Dermis blood vessel endothelial cell (primary cell): ENCODE measurements at places on chromosomes 1 and 21. TPM values are rescaled to one million over a fixed set of nuclear protein-coding genes. Genes with fewer than 3 reads are reported as not detected.

TEDDM1 gene
- total RNA-seq = not detected in 2 replicates

CLCA1 gene
- not detected in 2 replicates for total RNA-seq

GPX7 gene
- 7.1 and 24.3 TPM in 2 replicates for total RNA-seq

TTC34 gene
- total RNA-seq = under 0.01 and 0.05 TPM in 2 replicates

MINDY1 gene
- total RNA-seq = 10.0 and 15.0 TPM in 2 replicates

BPNT1 gene
- total RNA-seq = 37.3 and 42.4 TPM in 2 replicates

TRIM45 gene
- 0.84 and 1.7 TPM in 2 replicates for total RNA-seq

LCE2A gene
- total RNA-seq = not detected in 2 replicates

NR1I3 gene
- not detected in 2 replicates for total RNA-seq

JAM2 gene
- total RNA-seq = 1.5 and 3.9 TPM in 2 replicates

MAP1LC3C gene
- total RNA-seq = not detected in 2 replicates

AVPR1B gene
- 0.05 TPM in 1 of 2 replicates, not detected in the other for total RNA-seq

ST7L gene
- total RNA-seq = 11.4 and 18.4 TPM in 2 replicates

RNF115 gene
- 13.9 and 15.3 TPM in 2 replicates for total RNA-seq

HCRTR1 gene
- total RNA-seq = 1.2 and 4.6 TPM in 2 replicates

MED8 gene
- total RNA-seq = 45.9 and 51.9 TPM in 2 replicates

CPT2 gene
- total RNA-seq = 12.4 and 14.8 TPM in 2 replicates

CHIA gene
- total RNA-seq = not detected in 2 replicates

EPHA8 gene
- total RNA-seq = not detected in 2 replicates

HSD3B2 gene
- total RNA-seq = not detected in 2 replicates

KPRP gene
- not detected in 2 replicates for total RNA-seq

LENEP gene
- total RNA-seq = not detected in 2 replicates

IGSF9 gene
- total RNA-seq = not detected in 2 replicates

HLX gene
- 18.0 and 20.8 TPM in 2 replicates for total RNA-seq

SELE gene
- 5.7 and 24.3 TPM in 2 replicates for total RNA-seq
